Activated gamma-delta T cell treated with Interleukin-2 at 50 U/mL for 16 hours (primary cell): ENCODE measurements at places on chromosomes 2 and 18.
A peak's percentile ranks its signal among the peaks of the same experiment; 100 is the strongest.

DNA sequence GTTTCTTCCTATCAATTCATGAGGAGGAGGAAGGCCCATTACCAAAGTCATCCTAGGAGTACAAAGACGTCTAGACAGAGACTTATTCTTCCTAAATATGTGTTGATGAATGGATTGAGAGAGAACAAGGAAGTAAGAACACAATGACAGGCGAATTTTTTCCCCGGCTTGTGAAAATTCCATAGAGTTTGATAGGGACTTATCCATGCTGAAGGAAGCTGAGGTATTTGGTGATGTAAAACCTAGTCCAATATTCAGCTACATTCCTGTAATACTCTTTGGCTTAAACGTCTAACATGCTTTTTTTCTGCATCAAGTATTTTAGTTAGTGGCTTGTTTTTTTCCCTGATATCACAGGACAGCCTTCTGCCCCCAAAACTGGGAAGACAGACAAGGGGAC, 121.9 kb upstream of the MYT1L start:
- DNase-seq: no peak

DNA sequence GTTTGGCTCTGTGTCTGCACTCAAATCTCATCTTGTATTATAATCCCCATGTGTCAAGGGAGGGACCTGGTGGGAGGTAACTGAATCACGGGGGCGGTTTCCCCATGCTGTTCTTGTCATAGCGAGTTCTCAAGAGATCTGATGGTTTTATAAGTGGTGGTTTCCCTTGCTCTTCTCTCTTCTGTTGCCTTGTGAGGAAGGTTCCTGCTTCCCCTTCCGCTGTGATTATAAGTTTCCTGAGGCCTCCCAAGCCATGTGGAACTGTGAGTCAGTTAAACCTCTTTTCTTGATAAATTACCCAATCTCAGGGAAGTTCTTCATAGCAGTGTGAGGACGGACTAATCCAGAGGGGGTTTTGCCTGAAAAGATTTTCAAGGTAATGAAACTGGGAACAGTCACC, 245.4 kb downstream of the GALR1 start:
- DNase-seq: no peak

DNA sequence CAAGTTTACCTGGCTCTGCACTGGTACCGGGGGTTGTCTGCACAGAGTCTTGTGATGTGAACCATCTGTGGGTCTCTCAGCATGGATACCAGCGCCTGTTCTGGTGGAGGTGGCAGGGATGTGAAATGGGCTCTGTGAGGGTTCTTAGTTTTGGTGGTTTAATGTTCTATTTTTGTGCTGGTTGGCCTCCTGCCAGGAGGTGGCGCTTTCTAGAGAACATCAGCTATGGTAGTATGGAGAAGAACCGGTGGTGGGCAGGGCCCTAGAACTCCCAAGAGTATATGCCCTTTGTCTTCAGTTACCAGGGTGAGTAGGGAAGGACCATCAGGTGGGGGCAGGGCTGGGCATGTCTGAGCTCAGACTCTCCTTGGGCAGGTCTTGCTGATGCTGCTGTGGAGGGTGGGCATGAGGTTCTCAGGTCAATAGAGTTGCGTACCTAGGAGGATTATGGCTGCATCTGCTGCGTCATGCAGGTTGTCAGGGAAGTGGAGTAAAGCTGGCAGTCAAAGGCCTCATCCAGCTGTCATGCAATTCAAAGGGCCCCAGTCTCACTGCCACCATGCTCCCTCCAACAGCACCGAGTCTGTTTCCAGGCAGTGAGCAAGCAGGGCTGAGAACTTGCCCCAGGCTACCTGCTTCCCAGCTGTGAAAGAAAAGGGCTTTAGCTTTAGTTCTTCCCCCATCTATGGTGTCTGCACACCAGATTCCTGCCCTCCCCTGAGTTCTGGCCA, 278.0 kb downstream of the METTL4 start:
- no peak for DNase-seq

GRCh38 chr2:6072768-6073167, 380.6 kb downstream of the SOX11 start:
- DNase-seq: no peak

- DNase-seq: peak; percentile 50
Measured at GRCh38 chr2:28391564-28392296, 928 bp upstream of the FOSL2 start.
